ENCODE measurements at places on chromosomes 7 and 10. TPM values are rescaled to one million over a fixed set of nuclear protein-coding genes. Genes with fewer than 3 reads are reported as not detected.

GRCh38 chr10:117783698-117784395, 241.3 kb downstream of the EMX2 start:
- H3K27me3 ChIP-seq, result no peaks in the 10 kb centered on the region
- no peak for DNase-seq
- H3K4me3 ChIP-seq, result no peak overlapping the region
- no peaks in the 10 kb centered on the region for H3K4me1 ChIP-seq

DNA sequence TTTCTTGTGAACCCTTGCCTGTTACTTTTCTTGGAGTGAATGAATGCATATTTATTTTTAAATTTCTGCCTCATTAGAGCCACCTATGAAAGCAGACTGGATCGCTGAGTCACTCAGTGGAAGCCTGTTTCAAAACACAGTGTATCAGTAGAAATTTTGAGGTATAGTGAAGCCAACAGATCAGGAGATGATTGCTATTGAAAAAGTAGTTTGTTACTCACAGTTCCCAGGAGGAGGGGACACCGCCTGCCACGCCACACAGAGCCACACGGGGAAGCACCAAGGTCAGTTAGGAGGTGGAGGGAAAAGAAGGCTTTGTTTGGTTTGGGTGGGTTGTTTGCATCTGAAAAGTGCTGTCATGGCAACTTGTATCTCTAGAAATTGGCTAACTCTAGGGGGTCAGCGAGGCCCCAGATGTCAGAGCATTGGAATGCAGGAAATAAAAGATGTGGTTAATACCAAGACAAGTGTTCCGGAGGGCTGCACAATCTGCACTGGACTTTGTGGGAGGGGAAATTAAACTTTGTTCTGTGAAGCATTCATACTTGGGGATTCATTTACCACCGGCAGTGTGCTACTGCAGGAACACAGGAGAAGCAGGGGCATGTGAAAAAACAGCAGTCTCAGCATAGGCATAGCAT, 106.4 kb upstream of the SDK1 start:
- H3K4me1 ChIP-seq, result no peaks in the 10 kb centered on the region
- no peak for DNase-seq
- no peaks in the 10 kb centered on the region for H3K36me3 ChIP-seq
- H3K4me3 ChIP-seq, result no peak overlapping the region

DNA sequence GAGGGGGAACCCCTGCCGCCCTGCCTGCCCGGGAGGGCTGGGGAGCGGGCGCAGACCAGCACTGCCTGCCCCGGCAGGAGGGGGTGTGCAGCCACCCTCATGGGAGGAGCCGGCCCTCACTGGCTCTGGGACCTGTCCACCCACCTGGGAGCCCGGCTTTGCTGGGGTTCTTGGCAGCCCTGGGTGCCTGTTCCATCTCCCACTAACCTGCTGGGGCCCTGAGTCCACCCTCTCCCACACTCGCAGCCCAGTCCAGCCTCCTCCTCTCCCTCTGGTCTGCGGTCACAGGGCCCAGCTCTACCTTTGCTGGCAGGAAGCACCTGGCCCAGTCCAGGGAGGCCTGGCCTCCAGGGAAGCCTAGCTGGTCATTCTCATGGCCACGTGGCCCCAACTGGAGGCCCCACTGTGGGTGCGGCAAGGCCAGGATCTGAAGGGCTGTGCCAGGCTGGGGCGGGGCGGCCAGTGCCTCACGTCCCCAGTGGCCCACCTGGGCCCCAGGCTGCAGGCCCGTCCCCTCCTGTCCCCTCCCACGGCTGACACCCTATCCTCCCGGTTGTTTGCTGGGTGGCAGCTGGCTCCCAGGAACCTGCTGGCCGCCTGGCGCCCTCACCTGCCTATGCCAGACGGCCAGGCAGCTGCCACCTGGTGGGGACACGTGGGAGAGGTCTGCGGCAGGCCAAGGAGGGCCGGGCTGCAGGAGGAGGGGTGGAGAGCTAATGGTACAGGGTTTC, at the start of gene TMEM184A:
Gene TMEM184A, minus strand, starts transcription at position 393 of the 731 bp plus-strand sequence. CDS start 721 bp downstream, outside the sequence.
- DNase-seq, result peak; percentile 46
- no peaks in the 10 kb centered on the region for H3K27me3 ChIP-seq

GRCh38 chr7:111750228-111750627, 187.9 kb upstream of the IMMP2L start:
- H3K4me1 ChIP-seq, result no peaks in the 10 kb centered on the region
- no peak overlapping the region for H3K4me3 ChIP-seq
- DNase-seq, result no peak
- no peak overlapping the region for H3K27ac ChIP-seq
- H3K36me3 ChIP-seq, result no peaks in the 10 kb centered on the region
- H3K27me3 ChIP-seq, result peaks cover 8% of the 10 kb centered on the region

GRCh38 chr7:130493275-130493873, 1.5 kb downstream of the MEST start:
- peaks cover 5% of the 10 kb centered on the region for H3K4me1 ChIP-seq
- no peak for DNase-seq
- H3K27me3 ChIP-seq, result peaks cover 54% of the 10 kb centered on the region
- H3K4me3 ChIP-seq, result no peak overlapping the region

GRCh38 chr10:3530346-3530745, 254.7 kb downstream of the KLF6 start:
- DNase-seq, result no peak
- peaks cover 2% of the 10 kb centered on the region for H3K27me3 ChIP-seq
- no peak overlapping the region for H3K4me3 ChIP-seq
- H3K36me3 ChIP-seq, result no peaks in the 10 kb centered on the region
- H3K4me1 ChIP-seq, result peaks cover 4% of the 10 kb centered on the region

GRCh38 chr10:96431211-96431970, 72.6 kb upstream of the OPALIN start:
- no peak for DNase-seq
- H3K36me3 ChIP-seq, result no peaks in the 10 kb centered on the region
- H3K4me3 ChIP-seq, result no peak overlapping the region

Gene COX15
- 38.5 TPM for total RNA-seq

Gene STN1
- total RNA-seq, result 55.1 TPM

Gene WNT16
- not detected for total RNA-seq

Gene ZNF282
- 66.6 TPM for total RNA-seq

Gene PPP1R17
- not detected for total RNA-seq

Gene AKR1C4
- not detected for total RNA-seq

Gene ANKRD30A
- total RNA-seq, result not detected

Gene WEE2
- not detected for total RNA-seq

Gene CRHR2
- total RNA-seq, result not detected

Measured in activated CD4-positive, alpha-beta memory T cell treated with anti-CD3 and anti-CD28 coated beads, Interleukin-2, amount 10 ng/mL, durations not matched to agents 7 days and 5 days (primary cell).